Foreskin melanocyte (primary cell): ENCODE measurements at places on chromosomes 3 and 15.

DNA sequence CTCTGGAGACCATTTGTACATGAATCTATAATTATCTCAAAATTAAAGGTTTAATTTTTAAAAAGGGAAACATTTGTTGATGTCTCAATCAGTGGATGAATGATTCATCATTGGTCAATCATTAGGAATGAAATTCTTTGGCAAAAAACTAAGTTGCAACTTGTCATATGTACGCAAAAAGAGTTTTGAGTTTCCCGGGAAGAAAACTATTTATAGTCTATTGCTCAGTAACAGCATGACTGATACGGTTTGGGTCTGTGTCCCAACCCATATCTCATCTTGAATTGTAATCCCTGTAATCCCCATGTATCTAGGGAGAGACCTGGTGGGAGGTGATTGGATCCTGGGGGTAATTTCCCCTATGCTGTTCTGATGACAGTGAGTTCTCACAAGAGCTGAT is 765.8 kb upstream of the ROBO1 start:
- DNase-seq = no peak

DNA sequence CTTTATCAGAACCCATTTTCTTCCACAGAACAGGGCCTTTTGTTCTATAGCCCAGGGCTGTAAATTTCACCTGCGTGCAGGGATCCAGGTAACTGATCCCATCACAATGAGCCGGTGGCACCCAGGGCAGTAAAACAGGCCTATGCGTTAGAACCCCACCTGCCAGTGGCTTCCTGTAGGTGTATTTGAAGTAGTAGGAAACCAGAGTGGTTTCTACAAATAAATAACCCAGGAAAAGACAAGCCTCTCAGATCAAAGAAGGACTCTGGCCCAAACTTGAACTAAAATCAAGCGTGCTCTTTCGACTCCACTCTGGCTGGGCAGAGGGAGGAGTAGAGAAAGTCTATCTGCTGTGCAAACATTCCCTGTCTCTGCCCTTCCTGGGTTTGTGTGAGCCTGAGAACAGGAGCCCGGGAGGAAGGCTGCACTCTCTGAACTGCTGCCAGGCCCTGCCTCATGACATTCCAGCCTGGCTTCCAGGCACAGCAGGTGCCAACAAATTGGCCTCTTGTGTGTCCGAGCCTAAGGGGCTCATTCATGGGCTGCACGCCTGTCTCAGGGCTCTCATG is 77.7 kb downstream of the CEMIP start:
- no peak for DNase-seq

GRCh38 chr15:82021992-82022391 is 23.8 kb downstream of the MEX3B start:
- DNase-seq = no peak

DNA sequence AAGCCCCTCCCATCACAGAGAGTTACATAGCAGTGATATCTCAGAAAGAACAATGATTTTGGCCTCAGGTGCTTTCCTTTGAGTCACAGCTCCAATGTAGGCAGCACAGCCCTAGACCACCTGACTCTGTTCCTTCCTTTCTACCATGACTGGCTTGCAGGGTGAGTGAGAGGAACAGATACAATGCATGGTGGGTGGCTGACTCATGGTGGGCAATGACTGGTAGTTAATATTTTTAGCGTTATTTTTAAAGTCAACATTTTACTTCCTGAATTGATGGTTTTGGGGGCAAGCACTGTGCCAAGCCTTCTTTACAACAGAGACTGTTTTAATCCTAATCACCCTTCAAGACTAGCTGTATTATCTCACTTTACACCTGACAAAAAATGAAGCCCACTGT is 32.8 kb upstream of the ST3GAL6 start:
- no peak for DNase-seq

- no peak for DNase-seq
Measured at GRCh38 chr15:96130734-96131133, 199.8 kb upstream of the NR2F2 start.

GRCh38 chr3:98209244-98209643 is 42.7 kb downstream of the OR5H15 start:
- no peak for DNase-seq
